ENCODE measurements at places on chromosomes 2 and 18. TPM values are rescaled to one million over a fixed set of nuclear protein-coding genes. Genes with fewer than 3 reads are reported as not detected.

- no peak for DNase-seq
Measured at GRCh38 chr18:53038608-53039007, 698.6 kb downstream of the DCC start.

GRCh38 chr2:167758292-167758691 lies 489.1 kb downstream of the STK39 start:
- no peak for DNase-seq

Gene PHOSPHO2
- 11.5 TPM for polyA plus RNA-seq

DNA sequence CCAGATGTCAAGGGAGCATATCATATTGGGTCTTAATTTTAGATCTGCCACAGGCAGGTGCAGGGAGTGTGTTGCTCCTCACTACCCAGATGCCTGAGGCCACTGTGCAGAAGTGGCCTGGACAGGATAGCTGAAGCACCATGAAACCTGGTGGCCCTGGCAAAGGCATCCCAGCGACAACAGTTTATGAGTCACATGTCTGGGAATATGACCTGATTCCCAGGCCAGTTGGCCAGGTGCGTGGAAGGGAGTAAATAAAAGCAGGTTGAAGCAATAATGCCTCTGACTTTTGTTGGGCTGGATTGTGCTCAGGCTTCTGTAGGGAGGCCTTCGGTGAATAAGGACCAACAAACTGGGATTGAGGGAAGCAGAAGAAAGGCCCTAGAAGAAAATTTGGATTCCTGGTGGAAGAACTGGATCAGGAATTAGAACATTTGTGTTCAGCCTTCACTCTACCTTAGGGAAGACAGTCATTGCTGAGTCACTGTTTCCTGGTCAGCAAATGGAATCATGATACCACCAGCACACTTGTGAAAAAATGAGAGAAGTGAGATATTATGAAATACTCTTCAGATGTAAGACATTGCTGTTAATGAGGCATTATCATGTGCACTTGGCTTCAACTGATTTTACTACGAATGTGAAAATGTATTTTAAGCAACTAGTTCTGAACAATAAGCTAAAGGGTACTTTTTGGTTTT lies 78.4 kb upstream of the ZNF516 start:
- DNase-seq: no peak

- no peak for DNase-seq
Measured at GRCh38 chr2:181456660-181457120, 496 bp upstream of the ITGA4 start.

Gene EMX1
- polyA plus RNA-seq: 42.0 TPM

Gene PLB1
- polyA plus RNA-seq: 1.7 TPM

Gene EPB41L3
- 58.0 TPM for polyA plus RNA-seq

DNA sequence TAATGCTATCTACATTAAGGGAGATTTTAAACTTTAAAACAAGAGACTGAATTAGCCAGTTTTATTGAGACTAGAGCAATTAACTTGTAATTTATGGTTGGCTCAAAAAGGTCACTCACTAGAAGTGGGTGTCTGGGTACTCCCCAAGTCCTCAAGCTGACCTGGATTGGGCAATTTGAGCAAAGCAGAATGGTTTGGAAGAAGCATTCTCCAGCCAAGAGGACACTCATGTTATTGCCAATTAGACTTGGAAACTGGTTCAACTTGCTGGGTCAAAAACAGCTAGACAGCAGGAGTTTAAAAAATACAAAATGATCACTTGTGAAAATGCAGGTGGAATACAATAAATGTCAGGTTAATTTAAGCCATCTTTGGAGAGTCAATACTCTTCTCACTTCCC lies 29.5 kb upstream of the MYO1B start:
- DNase-seq: no peak

GRCh38 chr2:189247276-189247675 lies 67.7 kb upstream of the COL5A2 start:
- DNase-seq: no peak

Data from right renal cortex interstitium (tissue), 3 donors.